ENCODE measurements at places on chromosomes 3 and 15.

- peak; percentile 35 for DNase-seq
Observed at GRCh38 chr3:73516631-73517030, 108.1 kb downstream of the PDZRN3 start.

DNA sequence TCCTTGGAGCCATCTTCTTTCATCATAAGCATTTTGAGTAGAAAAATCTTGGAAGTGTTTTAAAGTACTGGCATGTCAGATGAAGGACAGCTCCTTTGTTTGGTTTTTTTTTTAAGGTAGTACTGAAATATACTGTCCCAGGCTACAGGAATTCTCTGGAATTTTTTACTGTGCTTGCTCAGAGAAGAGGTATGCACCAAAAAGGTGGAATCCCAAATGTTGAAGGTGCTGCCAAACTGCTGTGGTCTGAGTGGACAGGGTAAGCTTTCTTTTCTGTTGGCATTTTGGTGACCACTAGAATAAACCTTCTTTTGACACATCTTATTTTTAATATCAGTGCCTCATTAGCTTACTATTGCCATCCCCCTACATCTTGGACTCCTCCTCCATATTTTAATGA, 7.2 kb downstream of the GNL3 start:
- DNase-seq, result no peak

DNA sequence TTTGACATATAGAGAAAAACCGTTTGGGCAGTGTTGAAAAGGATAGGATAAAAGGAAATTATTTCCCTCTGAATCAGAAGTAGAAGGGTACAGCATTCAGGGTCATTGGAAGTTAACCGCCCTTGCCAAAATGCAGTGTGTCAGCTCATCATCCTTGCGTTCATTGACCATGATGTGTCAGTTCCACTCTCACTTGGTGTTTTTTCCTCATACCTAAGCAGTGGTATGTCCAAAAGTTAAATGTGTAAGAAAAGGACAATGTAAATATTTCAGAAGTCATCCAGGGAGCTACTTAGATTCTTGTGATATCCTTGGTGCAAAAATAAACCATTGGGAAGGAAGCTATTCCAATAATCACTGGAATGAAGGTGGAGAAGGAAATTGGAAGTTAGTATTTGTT, 50.7 kb downstream of the MAP6D1 start:
- no peak for DNase-seq

GRCh38 chr3:123743121-123743520, 141.0 kb downstream of the MYLK start:
- no peak for DNase-seq

DNA sequence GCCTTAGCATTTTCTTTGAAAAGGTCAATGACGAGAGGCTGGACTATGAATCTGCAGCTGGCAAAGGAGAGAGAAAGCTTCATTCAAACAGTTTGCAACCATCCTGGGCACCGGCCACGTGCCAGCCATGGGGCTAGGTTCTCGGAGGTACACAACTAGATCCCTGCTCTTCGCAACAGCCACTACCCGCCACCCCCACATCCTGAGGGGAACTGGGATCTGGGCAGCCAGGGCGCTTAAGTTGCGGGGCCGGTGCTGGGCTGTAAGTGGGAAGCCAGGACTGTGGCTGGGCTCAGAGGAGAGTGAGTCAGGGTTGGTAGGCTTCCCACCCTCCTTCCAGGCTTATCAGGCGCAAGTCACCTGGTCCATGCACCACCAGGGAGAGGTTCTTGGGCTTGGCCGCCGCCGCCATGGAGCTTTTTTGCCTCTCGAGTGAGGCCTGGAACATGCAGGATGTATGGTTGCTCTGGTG, 95.0 kb upstream of the TERB2 start:
- DNase-seq, result no peak

DNA sequence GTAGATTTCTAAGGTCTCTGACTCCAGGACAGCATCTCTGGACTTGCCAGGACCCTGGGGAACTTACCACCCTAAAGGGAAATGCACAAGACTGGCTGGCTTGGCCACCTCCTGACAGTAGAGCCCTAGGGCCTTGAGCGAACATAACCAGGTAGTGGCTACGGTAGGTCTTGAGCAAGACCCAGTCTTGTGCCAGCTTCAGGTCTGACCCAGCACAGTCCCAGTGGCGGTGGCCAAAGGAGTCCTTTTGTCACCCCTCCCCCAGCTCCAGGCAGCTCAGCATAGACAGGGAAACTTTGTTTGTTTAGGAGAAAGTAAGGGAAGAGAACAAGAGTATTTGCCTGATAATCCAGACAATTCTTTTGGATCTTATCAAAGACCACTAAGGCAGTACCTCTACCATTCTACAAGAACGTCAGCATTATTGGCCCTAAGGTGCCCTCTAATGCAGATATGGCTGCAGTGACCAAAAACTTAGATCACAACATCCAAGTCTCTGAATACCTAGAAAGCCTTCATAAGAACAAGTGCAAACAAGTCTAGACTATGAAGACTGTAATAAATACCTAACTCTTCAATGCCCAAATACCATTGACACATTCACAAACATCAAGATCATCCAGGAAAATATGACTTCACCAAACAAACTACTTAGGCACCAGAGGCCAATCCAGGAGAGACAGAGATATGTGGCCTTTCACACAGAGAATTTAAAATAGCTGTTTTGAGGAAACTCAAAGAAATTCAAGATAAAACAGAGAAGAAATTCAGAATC, 38.7 kb upstream of the FBN1 start:
- DNase-seq, result no peak

DNA sequence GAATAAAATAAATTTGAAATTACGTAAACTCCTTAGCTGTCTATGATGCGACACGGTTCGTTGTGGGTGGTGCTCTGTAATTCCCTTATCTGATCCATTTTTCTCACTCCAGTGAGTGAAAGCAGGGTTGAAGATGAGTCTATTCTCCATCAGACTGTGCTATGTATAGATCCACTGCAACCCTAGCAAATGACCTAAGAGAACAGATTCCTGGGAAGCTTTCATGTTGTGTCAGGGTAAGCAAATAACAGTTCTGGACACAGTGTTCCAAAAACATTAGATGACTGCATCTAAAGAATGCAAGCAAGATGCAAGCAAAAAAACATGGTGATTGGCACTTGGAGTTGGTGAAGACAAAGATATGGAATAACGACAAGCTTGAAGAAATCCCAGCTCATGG, 239.3 kb downstream of the SLC9A9 start:
- no peak for DNase-seq

- no peak for DNase-seq
Observed at GRCh38 chr3:174854987-174855386, 4.1 kb upstream of the NAALADL2 start.

DNA sequence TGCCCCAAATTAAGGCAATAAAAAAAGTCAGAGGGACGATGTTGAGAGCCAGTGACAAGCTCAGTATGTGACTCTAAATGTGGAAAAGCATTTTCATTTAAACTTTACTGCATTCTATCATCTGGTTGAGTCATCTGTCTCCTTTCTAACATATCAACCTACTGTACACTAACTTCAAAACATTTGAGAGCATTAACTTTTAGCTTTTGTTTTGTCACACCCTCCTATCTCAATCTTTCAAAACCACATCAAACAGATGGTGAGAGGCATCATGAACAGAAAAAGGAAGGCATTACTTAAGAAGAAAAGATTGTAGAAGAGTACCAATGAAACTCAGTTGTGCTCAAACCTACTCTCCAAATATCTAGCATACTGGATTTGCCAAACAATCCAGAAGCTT, 4.8 kb downstream of the LRRC58 start:
- no peak for DNase-seq

- no peak for DNase-seq
Observed at GRCh38 chr3:126446301-126446700, 29.4 kb downstream of the ZXDC start.

- DNase-seq, result no peak
Observed at GRCh38 chr3:42526616-42527367, 24.3 kb downstream of the VIPR1 start.

DNA sequence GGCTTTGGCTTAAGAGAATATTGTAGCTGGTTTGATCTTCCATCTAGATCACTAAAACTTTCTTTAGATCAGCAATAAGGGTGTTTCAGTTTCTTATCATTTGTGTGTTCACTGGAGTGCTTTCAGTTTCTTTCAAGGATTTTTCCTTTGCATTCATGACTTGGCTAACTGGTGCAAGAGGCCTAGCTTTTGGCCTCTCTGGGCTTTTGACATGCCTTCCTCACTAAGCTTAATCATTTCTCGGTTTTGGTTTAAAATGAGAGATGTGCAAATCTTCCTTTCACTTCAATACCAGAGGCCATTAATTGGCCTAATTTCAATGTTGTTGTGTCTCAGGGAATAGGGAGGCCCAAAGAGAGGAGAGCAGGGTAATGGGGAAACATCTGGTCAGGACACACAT, 30.3 kb upstream of the CCNB2 start:
- no peak for DNase-seq

- no peak for DNase-seq
Observed at GRCh38 chr15:50808728-50809127, 43.2 kb upstream of the SPPL2A start.

DNA sequence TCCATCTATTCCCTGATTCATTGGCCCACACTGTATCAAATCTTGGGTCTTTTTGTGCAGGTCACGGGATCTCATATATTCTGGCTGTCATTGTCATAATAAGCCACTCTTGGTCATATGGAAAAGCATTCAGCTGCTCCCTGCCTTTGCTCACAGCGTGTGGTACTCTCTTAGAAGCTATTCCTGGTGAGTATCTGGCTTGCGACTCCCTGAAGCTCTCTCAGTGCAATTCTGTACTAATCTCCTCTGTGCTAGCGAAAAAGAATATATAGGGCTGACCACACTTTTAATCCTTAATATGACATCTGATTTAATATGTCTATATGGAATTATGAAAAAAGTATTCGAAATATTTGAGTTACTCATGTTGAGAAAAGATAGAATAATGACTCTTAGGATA, 440.8 kb upstream of the GBE1 start:
- no peak for DNase-seq

DNA sequence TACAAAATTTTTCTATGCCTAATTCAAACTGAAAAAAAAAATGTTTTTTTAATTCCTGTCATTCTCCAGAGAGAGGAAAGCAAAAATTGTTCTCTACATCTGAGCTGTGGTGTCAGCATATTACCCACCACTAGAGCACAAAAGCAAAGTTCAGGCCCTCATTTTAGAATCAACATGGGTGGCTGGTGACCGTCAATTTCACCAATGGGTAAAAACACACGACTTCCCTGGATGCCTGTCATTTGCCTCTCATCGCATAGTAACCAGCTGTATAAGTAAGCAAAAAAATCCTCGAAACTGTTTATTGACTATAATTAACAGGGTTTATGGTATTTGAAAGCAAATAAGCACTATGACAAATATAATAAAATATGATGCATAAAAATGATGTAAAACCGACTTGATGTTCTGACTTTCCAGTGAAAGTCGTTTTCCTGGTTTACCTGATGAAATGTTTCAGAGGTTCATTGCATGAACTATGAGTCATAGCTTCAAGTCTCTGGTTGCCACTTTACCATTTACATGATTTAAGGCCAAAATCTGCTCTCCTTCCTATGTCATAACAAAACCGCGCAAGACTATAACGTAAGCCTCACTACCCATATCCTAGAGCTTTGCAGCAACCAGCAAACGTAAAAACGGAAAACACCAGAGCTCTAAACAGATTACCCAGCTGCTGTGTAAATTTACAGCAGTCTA, 60.5 kb downstream of the THBS1 start:
- no peak for DNase-seq

DNA sequence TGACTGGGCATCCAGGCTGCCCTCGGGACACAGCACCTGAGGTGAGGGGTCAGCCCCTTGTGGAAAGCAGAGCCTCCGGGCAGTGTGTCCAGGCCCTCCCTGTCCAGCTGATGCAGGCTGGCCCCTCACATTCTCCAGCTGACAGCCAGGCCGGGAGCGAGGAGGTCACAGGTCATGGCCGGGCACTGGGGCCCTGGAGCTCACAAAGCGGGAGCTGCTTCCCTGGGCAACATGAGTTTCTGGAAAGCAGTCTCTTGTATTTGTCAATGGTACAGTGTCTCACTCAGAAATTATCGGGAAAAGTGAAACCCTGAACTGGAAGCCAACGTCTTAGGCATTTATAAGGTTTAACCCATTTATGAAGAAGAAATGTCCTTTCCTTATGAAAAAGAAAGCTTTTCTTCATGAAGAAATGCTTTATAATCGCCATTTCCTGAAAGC, 118.5 kb downstream of the OPA1 start:
- no peak for DNase-seq

DNA sequence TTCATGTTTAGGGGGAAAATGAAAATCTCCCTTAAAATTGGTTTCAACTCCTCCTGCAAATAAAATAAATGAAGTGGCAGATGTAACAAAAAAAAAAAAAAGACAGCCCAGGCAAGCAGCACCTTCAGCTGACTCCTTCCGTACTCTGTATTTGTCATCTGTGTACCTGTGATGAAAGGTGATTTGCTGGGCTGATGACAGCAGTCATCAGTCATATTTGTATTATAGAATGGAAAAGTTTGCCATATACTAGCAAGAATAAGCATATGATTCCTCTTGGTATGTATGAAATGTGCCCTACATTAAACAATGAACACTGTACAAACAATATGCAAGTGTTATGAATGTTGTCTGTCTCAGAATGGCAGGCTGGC, 44.1 kb upstream of the WWTR1 start:
- no peak for DNase-seq

GRCh38 chr3:21526461-21526860, 224.5 kb downstream of the ZNF385D start:
- no peak for DNase-seq

- no peak for DNase-seq
Observed at GRCh38 chr3:145952536-145952935, 208.4 kb downstream of the PLOD2 start.

DNA sequence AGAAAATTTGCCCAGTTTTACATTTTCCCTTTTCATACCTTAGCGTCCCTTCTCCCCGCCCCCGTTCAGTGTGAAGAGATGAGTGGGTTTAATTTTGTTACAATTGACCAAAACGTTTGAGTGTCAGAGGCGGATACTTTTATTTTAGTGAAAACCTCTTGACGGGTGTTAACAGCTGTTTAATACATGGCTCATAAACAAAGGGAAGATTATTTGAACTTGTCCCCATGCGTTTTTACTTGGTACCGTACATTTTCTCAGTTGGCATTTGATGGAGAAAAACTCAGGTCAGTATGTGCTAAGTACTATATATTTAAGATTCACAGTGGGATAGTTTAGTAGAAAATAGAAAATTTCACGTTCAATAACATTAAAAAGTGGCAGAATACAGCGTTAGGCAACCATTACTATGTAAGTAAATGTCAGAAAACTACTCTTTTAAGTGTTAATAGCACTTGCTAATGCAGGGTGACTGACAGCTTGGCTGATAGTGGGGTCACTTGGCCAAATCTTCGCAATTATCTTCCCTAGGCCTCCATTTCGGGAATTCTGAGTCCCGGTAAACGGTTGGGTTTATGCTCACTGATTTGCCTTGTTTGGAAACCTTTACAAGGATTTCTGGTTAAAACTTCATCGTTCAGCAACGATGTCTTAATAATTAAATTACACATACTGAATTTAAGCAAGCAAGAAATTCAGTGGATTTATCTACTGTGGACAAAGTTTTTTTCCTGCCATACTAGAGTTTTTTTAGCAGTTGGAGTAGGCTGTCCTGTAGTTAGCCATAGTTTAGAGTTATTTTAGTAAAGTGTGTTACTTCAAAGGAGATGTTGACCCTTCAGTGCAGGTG, 4.8 kb downstream of the CHD2 start:
- DNase-seq, result no peak

- DNase-seq, result no peak
Observed at GRCh38 chr3:57943525-57944495, 64.4 kb upstream of the FLNB start.

GRCh38 chr3:86239946-86240345, 751.0 kb downstream of the VGLL3 start:
- peak; percentile 17 for DNase-seq

All from NCI-H510A treated with DMSO at 0.1 percent for 48 hours (cell line).